ENCODE measurements at places on chromosomes 6 and 20.

- no peak for DNase-seq
Measured at GRCh38 chr20:1783245-1783644, 112.0 kb upstream of the SIRPA start.

- no peak for DNase-seq
Measured at GRCh38 chr6:129749749-129750120, 39.8 kb upstream of the ARHGAP18 start.

DNA sequence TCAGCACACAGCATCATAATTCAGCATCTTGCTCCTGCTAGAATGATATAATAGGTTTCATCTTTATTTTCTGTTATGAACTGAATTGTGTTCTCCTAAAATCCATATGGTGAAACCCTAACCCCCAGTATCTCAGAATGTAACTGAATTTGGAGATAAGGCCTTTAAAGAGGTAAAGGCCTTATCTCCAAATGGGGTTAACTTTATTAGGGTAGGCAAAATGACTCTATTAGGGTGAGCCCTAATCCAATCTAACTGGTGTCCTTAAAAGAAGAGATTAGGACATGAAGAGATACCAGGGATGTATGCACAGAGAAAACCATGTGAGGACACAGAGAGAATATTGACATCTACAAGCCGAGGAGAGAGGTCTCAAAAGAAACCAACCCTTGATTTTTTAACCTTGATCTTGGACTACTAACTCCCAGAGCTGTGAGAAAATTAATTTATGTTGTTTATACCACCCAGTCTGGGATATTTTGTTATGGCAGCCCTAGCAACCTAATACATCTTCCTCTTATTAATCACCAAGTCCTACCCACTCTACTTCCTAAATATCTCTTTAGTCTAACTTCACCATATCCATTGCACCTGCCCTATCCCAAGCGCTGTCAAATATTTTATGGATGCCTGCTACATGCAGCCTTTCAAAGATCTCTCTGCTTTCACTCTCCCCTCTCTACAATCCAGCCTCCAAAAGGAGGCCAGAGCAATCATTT, 8.5 kb upstream of the MRS2 start:
- no peak for DNase-seq

DNA sequence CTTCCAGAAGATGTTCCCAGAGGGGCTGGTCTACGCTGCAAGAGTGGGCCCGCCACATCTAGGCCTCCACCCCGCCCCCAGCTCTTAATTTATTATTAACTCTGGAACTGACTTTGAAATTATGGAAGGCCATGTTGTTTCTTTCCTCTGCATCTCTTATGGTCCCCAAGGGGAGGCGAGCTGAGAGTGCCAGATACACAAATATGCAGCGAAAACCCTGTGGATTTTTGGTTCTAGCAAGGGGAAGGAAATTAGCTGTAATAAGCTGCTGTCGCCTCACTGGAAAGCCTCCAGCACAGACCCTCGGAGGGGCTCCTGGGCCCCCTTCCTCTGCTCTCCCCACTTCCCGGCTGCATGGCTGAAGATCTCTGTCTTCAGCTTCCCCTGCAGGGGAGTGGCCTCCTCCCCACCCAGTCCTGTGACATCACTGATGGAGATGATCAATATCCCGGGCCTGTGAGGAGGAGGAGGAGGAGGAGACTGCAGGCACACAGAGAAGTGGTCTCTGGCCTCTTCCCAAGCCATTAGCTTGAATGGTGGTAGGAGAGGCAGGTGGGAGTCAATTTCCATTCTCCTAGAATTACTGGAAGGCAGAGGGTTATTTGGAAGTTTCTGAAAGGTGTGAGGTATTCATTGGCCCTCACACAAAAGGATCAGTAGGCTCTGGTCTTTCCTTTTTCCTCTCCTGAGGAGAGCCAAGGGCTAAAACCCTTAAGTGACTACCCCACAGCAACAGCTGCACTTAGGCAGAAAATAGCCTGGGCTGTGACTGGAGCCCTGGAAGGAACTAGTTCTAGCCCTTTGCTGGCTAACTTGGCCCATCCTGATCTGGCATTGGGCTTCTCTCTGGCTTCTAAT, 39.7 kb upstream of the CCDC167 start:
- DNase-seq = no peak

GRCh38 chr20:63402860-63403220, 41.7 kb upstream of the CHRNA4 start:
- DNase-seq = no peak
